Activated CD4-positive, alpha-beta memory T cell treated with anti-CD3 and anti-CD28 coated beads for 36 hours (primary cell): ENCODE measurements at places on chromosomes 3 and 15. TPM values are rescaled to one million over a fixed set of nuclear protein-coding genes. Genes with fewer than 3 reads are reported as not detected.

PLCD1 gene
- total RNA-seq: 17.3 TPM

RYR3 gene
- total RNA-seq: not detected

HIGD2B gene
- 0.27 TPM for total RNA-seq

DNA sequence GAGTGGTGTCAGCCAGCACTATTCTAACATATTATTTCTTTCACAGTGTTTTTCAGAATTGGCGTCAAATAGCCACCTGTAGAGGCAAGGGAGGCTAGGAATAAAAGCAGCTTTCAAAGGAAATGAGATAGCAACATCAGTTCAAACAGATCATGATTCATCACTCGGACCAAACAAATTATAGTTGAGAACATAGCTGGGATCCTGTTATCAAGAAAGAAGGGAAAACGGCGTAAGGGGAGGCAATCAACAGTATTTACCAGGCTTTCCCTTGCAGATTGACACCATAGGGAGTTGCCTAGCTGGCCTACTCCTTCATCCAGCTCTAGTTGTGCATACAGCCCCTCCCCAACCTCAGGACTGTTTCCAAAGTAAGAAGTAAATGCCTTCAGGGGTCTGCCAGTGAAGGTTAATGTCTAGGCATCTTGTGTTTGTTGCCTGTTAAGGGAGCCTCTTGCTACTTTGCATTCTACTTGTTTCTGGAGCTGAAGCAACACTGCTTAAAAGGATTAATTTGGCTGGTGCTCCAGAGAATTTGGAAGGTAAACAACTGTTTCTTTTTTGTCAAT lies 286.5 kb downstream of the NSUN3 start:
- no peak for DNase-seq
- no peak overlapping the region for H3K4me3 ChIP-seq
- no peaks in the 10 kb centered on the region for H3K36me3 ChIP-seq
- H3K27ac ChIP-seq: no peak overlapping the region

DNA sequence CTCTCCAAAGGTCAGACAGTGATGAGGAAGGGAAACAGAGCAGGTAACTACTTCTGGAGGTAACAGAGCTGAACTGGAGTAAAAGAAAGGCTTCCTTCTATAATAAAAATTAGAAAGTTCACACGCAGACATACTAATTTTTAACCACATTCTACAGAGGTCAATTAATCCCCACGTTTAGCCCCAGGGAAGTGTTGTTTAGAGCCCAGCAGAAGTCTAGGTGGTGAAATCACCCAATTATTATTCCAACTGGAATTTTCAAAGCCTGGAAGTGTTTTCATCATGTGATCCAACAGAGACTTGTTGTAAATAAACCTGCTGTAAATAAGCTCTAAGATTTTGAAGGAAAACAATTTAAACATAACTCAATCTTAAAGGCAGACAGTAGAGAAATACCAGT lies 6.8 kb downstream of the ALDH1A2 start:
- peaks cover 34% of the 10 kb centered on the region for H3K27me3 ChIP-seq
- H3K4me1 ChIP-seq: no peaks in the 10 kb centered on the region
- DNase-seq: no peak
- no peak overlapping the region for H3K4me3 ChIP-seq
